ENCODE measurements at places on chromosomes 11 and 22.

DNA sequence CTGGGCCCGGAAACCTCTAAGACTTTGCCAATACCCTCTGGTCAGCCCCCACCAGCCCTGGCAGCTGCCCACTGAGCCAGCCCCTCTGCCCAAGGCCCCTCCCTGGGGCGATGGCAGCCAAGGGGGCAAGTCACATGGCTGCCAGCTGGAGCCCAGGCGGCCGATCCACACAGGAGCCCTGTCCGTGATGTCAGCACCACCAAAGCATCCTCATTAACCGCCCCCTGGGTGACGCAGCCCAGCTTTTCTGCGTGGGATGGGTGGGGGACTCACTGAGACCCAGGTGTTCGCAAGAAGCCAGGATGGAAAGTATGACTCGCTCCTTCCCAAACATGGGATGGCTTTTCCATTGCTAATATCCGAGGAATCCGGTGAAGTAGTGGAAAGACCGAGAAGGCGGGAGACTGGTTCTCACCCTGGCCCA lies 46.6 kb upstream of the WNT7B start:
- no peak for DNase-seq

- no peak for DNase-seq
Observed at GRCh38 chr11:65945941-65946558, 770 bp downstream of the TSGA10IP start.

DNA sequence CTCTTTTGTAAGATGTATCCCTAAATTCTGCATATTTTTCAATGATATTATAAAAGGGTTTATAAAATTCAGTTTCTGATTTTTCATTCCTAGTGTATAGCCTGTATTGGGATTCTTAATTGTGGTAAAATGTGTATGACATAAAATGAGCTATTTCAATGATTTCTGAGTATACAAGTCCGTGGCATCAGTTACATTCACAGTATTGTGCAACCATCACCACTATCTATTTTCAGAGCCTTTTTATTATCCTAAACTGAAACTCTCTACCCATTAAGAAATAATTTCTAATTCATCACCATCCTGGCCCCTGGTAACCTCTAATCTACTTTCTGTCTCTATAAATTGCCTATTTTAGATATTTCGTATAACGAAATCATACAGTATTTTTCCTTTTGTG lies 39.8 kb downstream of the EIF3F start:
- no peak for DNase-seq

DNA sequence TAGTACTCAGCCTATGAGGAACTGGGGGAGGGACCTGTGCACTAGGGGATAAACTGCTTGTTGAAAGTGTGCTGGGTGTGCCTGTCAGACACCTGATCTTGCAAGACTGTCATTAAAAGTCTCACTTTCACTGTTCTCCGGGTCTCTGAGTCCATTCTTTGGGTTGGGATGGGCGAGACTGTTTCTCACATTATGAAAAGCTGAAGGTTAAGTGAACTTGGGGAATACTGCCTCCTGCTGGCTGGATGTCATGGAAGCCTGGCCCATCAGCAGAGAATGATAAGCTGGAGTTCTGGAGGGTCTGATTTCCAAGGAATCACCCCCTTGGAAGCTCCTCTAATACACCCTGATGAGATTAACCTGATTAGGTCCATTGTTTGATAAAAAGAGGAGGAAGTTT lies 9.0 kb upstream of the VPREB1 start:
- DNase-seq = peak; percentile 13

GRCh38 chr11:108593214-108593922 lies at the start of gene EXPH5:
EXPH5 (minus strand) TSS chr11:108593768; CDS start chr11:108593536, 232 bp downstream.
- DNase-seq = peak; percentile 69

GRCh38 chr22:46951973-46952372 lies 189.5 kb downstream of the TBC1D22A start:
- no peak for DNase-seq

DNA sequence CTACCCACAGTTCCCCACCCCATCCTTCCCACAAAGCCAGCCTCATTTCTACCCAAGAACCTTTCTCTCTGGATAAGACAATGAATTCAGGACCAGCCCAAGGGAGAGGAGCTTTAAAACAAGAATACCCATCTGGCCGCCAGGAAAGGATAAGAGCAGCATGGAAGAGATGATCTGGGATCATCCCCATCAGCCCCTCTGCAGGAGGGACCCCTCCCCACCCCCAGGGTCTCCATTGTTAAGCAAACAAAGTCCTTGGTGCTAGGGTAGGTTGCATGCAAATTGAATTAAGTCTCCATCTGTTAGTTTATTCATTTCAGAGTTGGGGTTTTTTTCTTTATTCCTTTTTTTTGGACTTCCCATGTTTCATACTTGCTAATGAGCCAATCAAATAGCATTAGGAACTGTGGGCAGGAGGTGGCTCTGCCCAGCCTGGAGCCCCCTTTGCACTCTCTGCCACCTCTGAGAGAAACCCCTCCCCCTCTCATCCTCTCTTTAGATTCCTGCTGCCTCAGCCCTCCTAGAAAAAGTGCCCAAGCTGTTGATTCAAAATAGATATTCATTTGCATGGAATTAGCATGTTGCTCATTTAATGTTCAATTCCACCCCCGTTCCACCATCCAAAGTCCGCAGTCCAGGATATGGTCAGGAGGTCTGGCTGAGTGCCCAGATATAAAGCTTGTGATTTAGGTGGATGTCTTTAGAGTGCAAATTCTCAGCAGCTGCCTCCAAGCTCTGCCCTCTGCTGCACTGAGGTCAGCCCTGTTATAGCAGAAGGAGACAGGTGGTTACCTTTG lies 138.5 kb upstream of the NCAM1 start:
- no peak for DNase-seq

- no peak for DNase-seq
Observed at GRCh38 chr22:48957987-48958321, 869.7 kb downstream of the BRD1 start.

DNA sequence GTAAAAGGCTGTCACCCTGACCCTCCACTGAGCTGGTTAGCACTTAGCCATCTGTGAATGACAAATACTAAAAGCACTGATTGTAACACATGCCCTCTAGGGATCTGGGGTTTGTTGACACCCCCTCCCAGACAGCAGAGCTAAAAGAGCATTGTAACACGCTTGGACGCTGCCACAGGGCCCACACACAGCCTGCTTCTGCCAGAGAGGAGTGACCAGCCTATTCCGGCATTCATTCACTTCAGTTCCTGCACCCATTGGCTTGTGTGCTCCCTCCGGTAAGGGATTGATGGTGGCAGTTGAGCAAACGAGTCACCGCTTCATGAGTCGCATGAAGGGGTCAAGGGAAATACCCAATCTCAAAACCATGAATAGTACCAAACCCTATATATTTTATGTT lies 15.8 kb downstream of the OR10D3 start:
- no peak for DNase-seq

DNA sequence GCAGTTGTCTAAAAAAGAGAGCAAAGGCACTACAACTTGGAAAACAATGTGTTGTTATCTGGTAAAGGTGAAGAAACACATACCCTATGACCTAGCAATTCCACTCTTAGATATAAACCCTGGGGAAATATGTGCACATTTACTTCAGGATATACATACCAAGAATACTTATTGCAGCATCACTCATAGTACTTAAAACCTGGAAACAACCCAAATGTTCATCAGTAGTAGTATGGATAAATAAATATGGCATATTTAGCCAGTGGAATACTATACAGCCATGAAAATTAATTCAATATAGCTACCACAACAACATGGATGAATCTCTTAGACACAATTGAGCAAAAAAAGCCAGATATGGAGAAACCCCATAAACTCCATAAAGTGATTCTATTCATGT lies 26.1 kb upstream of the MICAL2 start:
- DNase-seq = no peak

DNA sequence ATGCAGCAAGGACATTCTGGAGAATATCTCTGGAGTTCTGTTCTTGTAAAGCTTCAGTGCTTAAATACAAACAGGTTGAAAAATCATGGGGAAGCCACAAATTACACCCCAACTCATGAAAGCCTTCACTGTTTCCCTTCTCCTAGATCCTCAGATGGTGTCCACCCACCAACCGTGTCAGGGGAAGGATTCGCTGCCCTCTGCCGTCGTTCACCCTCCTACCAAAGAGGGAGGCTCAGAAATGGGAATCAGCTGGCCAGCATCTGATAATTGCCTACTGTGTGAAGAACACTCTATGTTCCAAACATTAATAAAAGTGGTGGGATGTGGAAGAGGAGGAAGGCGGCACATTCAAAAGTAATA lies 7.4 kb upstream of the HEPACAM start:
- no peak for DNase-seq

- DNase-seq = no peak
Observed at GRCh38 chr11:35144136-35144741, 5.3 kb downstream of the CD44 start.

GRCh38 chr22:23847991-23848864 lies 9.4 kb upstream of the DERL3 start:
- DNase-seq = no peak

DNA sequence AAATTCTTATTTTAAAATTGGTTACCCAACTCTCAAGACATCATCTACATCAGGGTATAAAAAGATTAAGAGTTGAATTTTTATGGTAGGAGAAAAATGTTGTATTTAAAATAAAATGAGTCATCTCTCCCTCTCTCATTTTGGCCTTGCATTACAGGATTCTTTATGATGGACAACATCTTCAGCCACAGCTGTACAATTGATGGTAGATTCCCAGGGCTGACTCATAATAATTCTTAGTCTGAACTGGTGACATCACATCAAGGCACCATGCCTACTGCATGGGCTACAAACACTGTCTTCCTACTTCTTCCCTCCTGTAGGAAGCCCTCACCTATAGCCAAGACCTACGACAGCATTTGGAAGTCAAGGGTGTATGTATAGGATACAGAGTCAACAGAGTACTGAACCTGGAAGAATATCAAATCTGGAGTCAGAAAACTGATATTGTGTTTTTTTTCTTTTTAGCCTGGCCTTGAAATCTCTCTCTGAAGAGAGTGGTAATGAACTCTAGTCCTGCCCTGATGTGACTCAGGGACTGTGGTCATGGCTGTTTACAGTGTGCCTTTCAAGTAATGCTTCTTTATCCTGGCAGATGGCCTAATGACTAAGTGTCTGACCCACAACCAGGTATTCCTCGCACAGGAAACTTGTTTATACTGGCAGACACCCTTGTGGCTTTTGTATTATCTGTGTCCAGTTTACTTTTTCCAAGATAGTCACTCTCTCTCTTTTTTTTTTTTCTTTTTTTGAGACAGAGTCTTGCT lies 32.5 kb downstream of the MRGPRX2 start:
- DNase-seq = no peak

- DNase-seq = no peak
Observed at GRCh38 chr22:23457380-23457985, 122.6 kb downstream of the IGLL1 start.

GRCh38 chr11:75315439-75315805 lies 36.0 kb downstream of the ARRB1 start:
- DNase-seq = no peak

DNA sequence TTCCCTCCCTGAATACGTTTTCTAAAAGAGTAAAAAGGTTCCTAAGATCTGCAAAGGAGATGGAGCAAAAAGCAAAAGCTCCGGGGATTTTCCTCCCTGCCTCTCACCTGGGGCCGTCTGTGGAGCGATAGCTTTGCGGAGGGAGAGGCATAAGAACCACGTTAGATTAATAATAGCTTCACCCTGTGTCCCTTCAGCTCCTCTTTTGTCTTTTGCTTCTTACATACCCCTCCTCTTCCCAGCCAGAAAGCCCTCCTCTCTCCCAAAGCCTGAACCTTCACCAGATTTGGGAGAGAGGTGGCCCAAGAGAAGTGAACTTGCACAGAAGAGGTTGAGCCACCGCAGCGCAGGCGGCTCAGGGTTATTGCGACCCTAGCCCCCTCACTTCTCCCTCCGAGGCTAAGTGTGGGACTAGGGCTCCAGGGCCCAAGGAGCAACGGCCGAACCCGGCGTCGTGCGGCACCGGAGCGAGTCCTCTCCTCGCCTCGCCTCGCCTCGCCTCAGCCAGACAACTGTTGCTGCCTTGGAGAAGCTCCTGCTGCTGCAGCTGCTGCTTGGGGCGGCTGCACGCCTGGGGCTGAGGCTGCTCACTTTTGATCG lies 97.6 kb upstream of the HSD17B12 start:
- no peak for DNase-seq

DNA sequence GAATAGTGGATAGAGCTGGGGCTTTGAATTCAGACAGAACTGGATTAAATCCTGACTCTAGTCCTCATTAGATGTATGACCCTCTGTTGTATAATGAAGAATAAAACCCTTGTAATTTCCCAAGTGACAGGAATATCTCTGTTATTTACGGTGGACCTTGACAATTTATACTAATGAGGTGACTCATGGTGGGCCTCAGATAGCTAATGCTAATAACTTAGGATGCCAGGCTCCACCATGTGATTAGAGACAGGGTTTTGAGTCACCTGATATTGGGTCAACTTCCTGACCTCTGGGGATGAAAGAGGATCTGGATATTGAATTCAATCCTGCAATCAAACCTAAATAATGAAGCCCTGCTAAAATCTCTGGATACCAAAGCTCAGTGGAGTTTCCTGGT lies 33.6 kb downstream of the OSBP start:
- DNase-seq = no peak

- no peak for DNase-seq
Observed at GRCh38 chr11:119380827-119381180, 686 bp downstream of the USP2 start.

DNA sequence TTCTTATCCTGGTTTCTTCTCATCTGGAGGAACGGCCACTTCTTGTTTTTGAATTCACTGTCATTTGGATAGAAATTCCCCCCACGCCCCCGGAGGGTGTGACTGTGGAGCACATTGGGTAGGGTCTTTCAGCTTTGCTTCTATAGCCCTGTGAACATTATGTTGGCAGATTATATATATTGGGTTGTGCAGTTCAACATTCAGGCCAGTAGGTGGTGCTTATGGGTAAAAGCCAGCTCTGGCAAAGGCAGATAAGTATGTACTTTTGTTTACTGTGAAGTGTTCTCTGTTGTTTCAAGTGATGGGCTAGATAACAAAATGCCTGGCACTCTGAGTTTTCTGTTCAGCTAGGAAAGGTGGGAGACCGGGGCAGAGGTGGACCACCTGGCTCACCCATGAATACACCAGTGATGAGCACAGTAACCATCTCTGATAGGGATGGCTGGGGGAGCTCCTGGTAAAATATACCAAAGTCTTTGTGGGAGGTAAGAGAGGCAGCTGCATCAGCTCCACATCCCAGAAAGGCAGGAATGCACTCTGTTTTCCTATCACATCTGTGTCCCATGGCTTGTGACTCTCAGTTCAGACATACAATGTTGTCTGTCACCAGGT lies 1348.2 kb upstream of the RAG2 start:
- no peak for DNase-seq
